ENCODE measurements at places on chromosomes 2 and 18. TPM values are rescaled to one million over a fixed set of nuclear protein-coding genes. Genes with fewer than 3 reads are reported as not detected.

The CEP192 gene
- 16.4 TPM for total RNA-seq

The COL4A4 gene
- total RNA-seq = not detected

The CACNB4 gene
- 0.17 TPM for total RNA-seq

- DNase-seq = no peak
These were observed 63.7 kb downstream of the UXS1 start for GRCh38 chr2:106130251-106130998.

- DNase-seq = no peak
These were observed 39.2 kb upstream of the EML4 start for GRCh38 chr2:42129947-42130346.

DNA sequence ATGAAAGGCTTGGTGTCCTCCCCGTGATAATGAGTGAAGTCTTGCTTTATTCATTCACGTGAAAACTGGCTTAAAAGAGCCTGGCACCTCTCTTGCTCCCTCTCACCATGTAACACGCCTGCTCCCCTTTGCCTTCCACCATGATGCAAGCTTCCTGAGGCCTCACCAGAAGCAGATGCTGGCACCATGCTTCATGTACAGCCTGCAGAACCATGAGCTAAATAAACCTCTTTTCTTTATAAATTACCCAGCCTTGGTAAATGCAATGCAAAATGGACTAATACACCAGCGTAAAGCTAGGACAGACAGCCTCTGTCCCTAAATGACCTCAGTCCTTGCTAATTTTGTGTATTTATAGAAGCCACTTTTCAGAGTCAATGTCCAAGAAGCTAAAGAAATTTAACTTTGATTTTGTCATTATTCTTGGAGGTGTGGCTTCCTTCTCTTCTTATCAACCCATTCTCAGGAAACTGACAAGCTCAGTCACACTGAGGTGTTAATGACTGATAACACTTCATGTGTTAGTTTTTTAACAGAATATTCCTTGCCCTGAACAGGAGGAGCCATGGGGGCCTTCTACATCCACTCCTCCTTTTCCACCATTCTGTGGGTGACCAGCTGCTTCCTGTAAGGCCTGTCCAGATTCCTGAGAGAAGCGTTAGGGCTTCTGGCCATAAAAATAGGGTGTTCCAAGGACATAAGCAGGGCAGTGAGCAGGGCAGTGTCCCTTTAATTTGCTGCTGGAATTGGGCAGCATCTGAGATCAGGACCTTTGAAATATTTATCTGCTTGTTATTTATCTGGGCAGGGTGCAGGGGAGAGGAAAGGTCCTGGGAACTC, 38.0 kb upstream of the EPAS1 start:
- DNase-seq = no peak

All from mammary epithelial cell (primary cell).